Vagina (tissue), 2 donors: ENCODE measurements at places on chromosomes 16 and 17.

DNA sequence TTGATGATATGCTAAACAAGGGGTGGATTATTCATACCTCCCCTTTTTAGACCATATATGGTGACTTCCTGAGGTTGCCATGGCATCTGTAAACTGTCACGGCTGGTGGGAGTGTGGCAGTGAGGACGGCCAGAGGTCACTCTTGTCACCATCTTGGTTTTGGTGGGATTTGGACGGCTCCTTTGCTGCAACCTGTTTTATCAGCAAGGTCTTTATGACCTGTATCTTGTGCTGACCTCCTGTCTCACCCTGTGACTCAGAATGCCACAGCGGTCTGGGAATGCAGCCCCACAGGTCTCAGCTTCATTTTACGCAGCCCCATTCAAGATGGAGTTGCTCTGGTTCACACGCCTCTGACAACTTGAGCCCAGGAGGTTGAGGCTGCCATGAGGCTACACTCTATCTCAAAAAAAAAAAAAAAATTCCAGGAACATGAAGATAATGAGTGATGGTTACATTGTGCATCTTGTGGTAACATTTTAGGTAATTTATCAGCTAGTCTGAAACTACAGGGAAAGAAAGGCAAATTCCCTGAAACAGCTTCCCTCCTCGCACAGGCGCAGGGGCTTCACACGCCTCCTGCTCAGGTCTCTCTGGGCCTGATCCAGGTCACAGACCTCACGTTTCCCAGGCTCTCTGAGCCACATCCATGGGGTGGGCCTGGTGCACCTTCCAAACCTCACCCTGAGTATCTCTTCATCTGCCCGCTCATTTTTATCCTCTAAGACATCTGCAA, 15.3 kb upstream of the UBE2I start:
- no peak for DNase-seq

DNA sequence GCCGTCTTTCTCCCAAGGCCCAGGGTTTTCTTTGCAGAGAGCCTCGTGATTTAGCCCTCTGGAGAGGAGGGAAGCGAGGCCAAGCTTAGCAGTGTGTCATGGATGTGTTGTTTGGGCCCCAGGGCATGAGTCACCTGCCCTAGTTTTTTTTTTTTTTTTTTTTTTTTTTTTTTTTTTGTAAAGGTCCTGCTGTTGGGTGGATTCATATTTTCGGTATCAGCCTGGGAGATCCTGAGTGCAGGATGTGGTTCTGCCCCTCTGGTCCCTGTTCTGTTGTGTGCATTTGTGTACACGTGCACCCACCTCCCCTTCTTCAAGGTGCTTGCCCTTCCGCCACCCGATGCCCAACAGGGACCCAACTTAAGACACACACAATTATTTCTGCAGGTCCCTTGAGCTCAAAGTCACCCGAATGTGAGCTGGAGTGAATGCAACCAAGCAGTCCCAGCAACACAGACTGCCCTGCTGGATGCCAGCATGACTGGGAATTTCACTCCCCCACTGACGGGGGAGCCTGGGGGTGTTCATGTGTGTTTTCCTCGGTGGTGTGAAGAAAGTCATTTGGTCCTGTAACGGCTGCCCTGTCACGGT, 265.8 kb upstream of the TNRC6C start:
- DNase-seq = peak; percentile 54

DNA sequence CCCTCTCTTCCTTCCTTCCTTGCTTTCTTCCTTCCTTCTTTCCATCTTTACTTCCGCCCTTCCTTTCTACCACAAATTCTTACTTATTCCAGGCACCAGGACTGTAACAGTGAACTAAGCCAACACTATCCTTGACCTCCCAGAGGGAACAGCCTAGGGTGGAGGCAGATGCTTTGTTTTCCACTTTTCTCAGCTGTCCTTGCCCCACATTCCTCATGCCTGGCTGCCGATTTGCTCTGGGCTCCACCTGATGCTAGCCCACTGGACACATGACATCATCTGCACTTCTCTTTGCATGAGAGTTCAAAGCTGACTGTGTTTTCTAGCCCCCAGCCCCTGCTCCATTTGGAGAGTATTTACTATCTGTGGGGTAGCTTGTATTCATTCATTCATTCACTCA, 283.0 kb downstream of the MAF start:
- DNase-seq = no peak

DNA sequence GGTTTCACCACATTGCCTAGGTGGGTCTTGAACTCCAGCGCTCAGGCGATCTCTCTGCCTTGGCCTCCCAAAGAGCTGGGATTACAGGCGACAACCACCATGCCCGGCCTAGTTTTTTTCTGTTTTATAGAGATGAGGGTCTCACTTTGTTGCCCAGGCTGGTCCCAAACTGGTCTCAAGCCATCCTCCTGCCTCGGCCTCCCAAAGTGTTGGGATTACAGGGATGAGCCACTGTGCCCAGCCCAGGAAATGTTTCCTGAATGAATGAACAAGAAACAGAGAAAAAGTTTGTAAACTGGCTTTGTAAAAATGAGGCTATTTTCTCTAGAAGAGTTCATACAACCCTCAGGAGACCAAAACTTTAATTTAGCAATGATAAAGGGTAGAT, 68.0 kb downstream of the WWP2 start:
- DNase-seq = no peak

GRCh38 chr16:65119901-65120401, 1.9 kb downstream of the CDH11 start:
- no peak for DNase-seq

- no peak for DNase-seq
Observed at GRCh38 chr16:20774703-20775362, 11.0 kb downstream of the ACSM3 start.

DNA sequence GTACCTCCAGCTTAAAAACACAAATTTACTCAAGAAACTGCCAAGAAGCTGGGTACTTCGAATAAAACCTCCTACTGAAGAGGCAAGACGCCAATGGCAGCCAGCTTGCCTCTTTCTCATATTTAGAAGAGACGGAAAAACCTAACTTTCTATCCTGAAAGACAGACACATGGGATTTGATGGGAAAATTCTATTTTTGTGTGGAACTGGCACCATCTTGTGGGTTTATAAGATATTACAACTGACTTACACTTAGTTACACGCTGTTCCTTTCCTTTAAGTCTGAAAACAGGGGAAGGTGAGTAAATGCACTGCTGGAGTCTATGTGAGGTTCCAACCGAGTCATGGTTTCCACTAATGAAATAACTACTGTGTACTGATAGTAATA, 10.3 kb downstream of the ZNF18 start:
- no peak for DNase-seq

DNA sequence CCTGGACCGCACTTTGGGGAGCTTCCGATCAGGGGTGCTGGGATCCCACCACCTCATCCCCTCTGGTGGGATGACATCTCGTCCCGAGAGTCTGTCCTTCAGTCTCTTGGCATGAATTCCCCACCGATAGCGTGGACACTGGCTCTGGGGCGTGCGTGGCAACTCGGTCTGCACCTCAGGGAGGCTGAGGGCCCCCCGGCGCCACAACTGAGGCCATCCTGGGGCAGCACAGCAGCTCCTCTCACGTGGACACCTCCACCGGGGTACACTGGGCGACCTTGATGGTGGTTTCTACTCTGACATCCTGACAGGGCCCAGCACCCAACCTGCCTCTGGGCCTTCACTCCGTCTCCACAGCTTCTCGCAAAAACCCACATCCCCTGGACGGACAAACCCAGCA, 8.6 kb downstream of the PDIA2 start:
- DNase-seq = no peak

DNA sequence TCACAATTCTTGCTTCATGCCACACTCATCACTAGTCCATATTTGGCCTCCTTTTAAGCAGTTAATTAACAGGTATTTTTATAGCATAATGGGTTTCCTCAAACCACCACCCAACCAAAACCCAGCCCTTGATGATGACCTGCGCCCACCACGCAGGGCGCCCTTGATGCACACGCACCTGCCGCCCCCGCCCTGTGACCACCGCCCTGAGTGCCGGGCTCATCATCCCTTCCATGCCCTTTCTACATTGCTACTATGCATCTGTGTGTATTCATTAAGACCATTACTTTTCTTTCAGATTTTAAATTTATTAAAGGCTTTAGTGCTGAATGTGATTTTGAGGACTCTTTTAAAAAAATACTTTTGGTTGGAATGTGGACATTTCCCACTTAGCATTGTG, 204.8 kb upstream of the CHMP6 start:
- no peak for DNase-seq

- no peak for DNase-seq
Observed at GRCh38 chr17:64658931-64659330, 3.2 kb downstream of the SMURF2 start.

DNA sequence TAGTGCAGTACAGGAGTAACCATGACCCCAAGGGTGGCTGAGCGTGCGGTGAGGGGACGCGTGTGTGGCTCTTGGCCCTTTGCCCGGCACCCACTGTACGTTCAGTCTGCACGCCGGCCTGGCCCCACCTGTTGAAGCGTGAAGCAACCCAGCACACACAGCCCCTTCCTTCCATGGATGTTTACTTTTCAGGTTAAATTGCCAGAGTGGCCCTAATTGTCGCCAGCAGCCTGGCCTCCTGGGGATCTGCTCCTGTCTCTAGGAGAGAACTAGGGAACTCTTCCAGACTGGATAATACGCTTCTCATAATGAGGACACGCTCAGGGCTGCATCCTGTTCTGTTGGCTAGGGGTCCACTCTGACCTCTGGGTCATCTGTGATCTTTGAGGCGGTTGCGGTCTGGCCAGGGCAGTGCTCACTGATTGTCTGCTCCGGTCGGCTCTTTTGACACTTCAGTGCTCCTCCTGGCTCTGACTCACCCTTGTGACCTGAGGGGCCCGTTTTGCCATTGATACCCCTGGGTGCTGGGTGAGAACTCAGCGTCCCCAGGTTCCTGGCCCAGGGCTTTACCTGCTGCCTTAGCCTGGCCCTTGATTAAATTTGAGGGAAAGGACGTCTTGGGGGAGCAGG, 27.7 kb downstream of the TPSG1 start:
- DNase-seq = no peak

DNA sequence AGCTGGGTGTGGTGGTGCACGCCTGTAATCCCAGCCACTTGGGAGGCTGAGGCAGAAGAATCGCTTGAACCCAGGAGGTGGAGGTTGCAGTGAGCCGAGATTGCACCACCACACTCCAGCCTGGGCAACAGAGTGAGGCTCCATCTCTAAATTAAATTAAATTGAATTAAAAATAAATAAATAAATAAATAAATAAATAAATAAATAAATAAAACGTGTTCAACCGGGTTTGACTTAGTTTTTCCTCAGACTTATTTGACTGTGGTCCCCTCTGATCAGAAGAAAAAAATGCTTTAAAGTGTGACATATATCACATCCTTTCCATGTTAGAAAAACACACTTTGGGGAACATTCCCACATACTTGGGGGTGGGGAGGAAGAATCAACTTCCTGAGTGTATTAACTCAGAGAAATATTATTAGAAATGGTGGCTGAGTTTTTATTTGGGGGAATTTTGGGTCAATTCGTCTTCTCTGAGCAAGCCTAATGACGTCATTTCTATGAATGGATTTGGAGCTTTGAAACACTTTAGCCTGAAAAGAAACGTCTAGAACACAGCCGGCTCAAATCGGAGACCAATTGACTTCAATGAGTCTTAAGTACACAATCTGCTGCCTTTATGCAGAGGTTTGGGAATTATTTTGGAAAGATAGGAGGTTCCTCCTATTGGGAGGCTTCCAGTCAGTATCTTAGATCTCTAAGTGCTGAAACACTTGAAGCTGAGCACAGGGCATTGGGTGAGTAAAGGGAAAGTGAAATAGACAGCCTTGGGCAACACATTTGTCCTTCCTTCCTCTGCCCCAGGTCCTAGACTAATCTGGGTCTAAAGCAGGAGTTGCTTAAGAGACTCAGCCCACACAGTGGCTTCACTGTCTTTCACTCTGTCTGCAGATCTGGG, 132.6 kb downstream of the PITPNC1 start:
- no peak for DNase-seq

DNA sequence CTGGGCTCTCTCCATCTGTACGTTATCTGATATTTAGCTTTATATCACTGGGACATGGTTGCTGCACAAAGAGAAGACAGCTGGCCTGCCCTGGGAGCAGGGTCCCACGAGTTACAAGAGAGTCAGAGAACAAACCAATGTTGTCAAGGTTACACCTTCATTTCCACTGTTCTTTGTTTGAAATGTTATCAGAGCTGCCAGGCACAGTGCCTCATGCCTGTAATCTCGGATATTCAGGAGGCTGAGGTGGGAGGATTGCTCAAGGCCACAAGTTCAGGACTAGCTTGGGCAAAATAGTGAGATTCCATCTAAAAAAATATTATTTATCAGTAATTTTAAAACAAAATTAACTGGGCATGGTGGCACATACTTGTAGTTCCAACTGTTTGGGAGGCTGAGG, 34.6 kb downstream of the ATP6V0A1 start:
- DNase-seq = no peak

GRCh38 chr17:74663561-74663960, 40.0 kb upstream of the CD300E start:
- no peak for DNase-seq

- DNase-seq = no peak
Observed at GRCh38 chr17:73165616-73166404, 1.0 kb downstream of the SSTR2 start.

- DNase-seq = no peak
Observed at GRCh38 chr17:49022391-49022941, 25.3 kb downstream of the IGF2BP1 start.

DNA sequence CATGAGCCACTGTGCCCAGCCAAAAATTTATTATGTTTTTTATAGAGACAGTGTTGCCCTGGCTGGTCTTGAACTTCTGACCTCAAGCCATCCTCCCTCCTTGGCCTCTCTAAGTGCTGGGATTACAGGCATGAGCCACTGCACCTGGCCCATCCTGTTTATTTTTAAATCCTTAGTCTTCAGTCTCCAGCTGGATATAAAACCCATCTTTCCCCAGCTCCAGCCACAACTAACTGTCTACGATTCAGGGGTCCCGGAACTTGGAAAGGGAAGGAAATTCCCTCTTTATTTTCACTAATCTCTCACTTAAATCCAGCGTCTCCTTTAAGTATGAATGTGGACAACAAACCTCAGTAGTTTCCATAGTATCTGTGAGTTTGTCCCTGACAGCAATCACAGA, 62.2 kb downstream of the IQCK start:
- no peak for DNase-seq

DNA sequence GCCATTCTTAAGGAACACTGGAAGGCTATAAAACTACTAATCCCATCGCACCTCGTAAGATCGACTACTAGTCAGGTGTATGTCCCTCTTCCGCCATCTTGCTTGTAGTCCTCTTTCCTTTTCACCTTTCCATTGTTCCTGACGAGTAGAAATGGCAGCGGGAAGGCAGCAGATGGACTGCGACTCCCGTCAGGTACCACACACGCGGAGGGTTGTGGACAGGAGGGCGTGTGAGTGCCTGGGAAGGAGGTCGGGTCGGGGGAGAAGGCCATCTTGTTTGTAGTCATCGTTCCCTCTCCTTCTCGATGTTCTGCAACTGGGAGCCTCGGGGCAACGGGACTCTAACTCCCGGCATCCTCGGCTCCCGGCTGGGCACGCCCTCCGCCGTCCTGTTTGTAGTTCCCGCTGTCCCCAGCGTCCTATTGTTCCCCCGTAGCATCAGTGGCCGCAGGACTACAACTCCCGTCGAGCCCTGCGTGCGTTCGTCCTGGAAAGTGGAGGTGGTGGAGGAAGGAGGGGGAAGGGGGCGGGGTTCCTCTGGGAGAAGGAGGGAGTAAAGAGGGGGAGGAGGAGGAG, 324 bp upstream of the FBXL19 start:
- DNase-seq = peak; percentile 100
